ENCODE measurements at places on chromosomes 13 and 19. TPM values are rescaled to one million over a fixed set of nuclear protein-coding genes. Genes with fewer than 3 reads are reported as not detected.

- no peak for DNase-seq
These were observed 29.1 kb downstream of the C19orf81 start for GRCh38 chr19:50678323-50678722.

Gene PABPC3
- total RNA-seq = 0.18 TPM

- DNase-seq = no peak
These were observed 150.7 kb upstream of the SOX1 start for GRCh38 chr13:111916201-111916600.

DNA sequence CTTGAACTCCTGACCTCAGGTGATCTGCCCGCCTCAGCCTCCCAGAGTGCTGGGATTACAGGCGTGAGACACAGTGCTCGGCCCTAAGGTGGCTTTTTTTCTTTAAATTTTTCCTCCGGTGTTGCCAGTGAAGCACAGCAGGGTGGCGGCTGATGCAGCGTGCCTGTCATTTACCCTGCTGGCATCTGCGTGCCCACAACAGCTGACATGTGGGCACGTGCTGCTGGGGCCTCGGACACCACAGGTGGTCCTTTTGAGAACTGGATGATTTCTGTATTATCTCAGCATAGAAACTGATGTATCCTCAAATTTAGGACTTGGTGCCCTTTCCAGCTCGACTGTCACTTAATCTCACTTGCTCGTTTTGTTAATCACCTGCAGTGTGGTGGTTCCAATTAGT is 31.2 kb upstream of the TEX29 start:
- no peak for DNase-seq

DNA sequence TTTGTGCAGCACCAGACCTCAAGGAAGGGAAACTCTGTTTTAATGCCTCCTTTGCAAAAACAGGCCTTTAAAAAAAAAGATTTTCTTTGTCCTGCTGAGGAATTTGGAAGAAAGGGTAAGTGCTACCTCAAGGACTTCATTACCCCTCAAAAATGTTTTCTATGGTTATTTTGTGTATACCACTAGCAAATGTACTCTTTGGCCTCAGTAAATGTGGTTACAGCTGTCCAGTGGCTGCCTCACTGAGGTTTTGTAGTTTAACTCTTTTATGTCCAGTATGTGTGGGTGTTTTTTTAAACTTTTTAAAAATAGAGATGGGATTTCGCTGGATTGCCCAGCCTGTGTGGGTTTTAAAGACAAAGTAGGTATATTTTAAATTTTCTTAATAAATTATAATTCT is 42.2 kb upstream of the TSC22D1 start:
- no peak for DNase-seq

Gene PRR19
- total RNA-seq = 2.1 TPM

GRCh38 chr13:57629821-57630235 is 1.7 kb upstream of the PCDH17 start:
- DNase-seq = no peak

GRCh38 chr19:33430674-33431277 is 57.3 kb downstream of the CEBPG start:
- DNase-seq = peak; percentile 64

DNA sequence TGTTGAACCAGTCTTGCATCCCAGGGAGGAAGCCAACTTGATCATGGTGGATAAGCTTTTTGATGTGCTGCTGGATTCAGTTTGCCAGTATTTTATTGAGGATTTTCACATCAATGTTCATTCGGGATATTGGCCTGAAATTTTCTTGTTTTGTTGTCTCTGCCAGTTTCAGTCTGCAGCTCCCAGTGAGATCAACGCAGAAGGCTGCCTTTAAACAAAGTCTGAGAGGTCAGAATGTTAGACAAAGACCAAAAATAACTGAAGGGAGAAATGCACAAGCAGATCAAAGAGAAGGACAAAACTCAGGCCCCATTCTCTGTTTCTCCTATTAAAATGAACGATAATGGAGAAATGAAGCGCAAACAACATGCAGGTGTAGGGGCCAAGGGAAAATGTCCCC is 170.4 kb downstream of the NHLRC3 start:
- DNase-seq = no peak

- no peak for DNase-seq
These were observed 33.0 kb downstream of the GJA3 start for GRCh38 chr13:20127562-20128458.
